Activated T-cell treated with anti-CD3 and anti-CD28 coated beads, Interleukin-2, amount 50 U/mL, for 72 hours (primary cell): ENCODE measurements at places on chromosomes 12 and 14. TPM values are rescaled to one million over a fixed set of nuclear protein-coding genes. Genes with fewer than 3 reads are reported as not detected.
A peak's percentile ranks its signal among the peaks of the same experiment; 100 is the strongest.

DNA sequence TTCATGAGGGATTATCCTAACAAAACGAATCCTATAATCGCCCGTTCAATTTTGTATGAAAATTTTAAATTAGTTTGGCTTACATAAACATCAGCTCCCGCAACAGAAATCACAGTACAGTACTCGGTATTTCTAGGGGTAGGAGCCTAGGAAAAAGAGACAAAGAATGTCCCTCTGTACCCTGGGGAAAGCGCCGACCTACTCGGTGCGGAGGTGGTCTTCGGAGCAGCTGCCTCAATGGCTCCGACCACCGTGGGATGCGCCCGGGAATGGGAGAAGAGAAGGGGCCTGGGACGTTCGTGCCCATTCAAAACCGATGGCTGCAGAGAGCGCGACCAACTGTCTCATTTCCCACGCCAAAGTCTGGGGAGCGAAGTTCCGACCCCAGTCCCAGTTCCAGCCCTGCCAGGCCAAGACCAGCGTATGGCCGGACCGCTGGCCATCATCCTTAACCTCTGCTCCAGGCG, 618 bp downstream of the GNPNAT1 start:
- no peaks in the 10 kb centered on the region for H3K36me3 ChIP-seq
- H3K27me3 ChIP-seq = no peaks in the 10 kb centered on the region
- DNase-seq = no peak
- H3K27ac ChIP-seq = peak overlapping the region; percentile 72
- peak overlapping the region; percentile 97 for H3K4me3 ChIP-seq

GRCh38 chr14:104116288-104116755, 22.1 kb upstream of the KIF26A start:
- no peak for DNase-seq
- no peaks in the 10 kb centered on the region for H3K4me1 ChIP-seq
- H3K27ac ChIP-seq = no peak overlapping the region
- peaks cover 31% of the 10 kb centered on the region for H3K27me3 ChIP-seq
- no peaks in the 10 kb centered on the region for H3K36me3 ChIP-seq

- H3K4me3 ChIP-seq = no peak overlapping the region
- no peaks in the 10 kb centered on the region for H3K4me1 ChIP-seq
- no peaks in the 10 kb centered on the region for H3K36me3 ChIP-seq
- no peak for DNase-seq
- no peaks in the 10 kb centered on the region for H3K27me3 ChIP-seq
- H3K27ac ChIP-seq = no peak overlapping the region
Observed at GRCh38 chr14:103001226-103001625, 56.1 kb downstream of the CDC42BPB start.

AGAP2 gene
- total RNA-seq = 21.7 TPM
